Activated naive CD4-positive, alpha-beta T cell treated with anti-CD3 and anti-CD28 coated beads, Interleukin-2, amount 10 ng/mL, durations not matched to agents 7 days and 5 days (primary cell): ENCODE measurements at places on chromosomes 1 and 21.

DNA sequence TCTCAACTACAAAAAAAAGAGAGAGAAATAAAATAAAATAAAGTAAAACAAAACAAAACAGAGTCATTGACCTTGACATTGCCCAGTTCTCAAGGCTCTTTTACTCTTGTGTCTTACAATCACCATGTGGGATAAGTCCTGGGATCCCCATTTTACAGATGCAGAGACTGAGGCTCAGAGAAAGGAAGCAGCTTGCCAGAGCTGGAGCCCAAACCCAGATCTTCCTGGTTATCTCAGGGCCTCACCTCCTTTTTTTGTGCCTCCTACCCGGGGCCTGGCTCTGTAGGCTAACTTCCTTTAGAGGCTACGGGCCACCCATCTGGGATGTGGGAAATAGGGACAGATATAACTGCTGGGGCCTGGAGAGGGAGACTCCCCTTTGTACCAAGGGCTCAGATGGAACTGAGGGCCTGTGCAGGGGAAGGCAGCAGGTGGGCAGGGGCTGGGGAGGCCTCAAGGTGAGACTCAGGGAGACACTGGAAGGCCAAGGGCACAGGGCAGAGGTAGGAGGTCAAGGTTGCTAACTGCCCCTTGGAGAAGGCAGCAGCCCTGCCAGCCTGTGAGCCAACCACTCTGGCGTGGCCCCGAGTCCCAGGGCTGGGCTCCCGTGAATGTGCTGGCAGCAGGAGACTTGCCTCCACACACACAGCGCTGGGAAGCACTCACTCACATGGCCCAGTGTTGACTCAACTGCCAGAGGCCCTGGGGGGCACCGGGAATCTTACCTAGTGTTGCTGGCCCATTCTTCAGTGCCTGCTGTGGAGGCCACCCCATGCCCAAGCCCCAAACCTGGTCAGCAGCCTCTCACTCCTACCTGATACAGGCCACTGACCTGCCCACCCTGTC is 6.5 kb upstream of the ECE1 start:
- peaks cover 89% of the 10 kb centered on the region for H3K4me1 ChIP-seq
- no peaks in the 10 kb centered on the region for H3K27me3 ChIP-seq
- H3K36me3 ChIP-seq = peaks cover 19% of the 10 kb centered on the region
- no peak overlapping the region for H3K4me3 ChIP-seq
- no peak for DNase-seq

- peaks cover 54% of the 10 kb centered on the region for H3K4me1 ChIP-seq
- peaks cover 25% of the 10 kb centered on the region for H3K27me3 ChIP-seq
- H3K36me3 ChIP-seq = peaks cover 19% of the 10 kb centered on the region
- H3K27ac ChIP-seq = peak overlapping the region; percentile 89
Measured at GRCh38 chr1:229341774-229342655, 832 bp downstream of the CCSAP start.

DNA sequence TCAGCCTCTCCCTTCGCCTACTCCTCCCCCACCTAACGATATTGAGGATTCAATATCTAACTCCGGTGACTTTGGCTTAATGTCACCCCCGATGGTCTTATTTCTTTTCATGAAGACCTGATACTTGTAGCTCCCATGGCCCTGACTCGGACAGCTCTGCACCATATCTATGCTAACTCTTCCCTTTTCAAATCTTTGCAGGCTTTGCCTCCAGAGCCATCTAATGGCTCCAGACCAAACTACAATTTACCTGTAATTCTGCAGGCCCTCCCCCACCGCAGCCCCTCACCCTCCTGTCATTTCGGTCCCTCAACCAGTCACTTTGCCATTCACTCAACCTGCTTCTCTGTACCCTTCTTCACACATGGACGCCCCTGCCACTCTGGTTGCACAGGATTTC is 7.9 kb upstream of the GSTM5 start:
- no peak overlapping the region for H3K27ac ChIP-seq
- H3K27me3 ChIP-seq = no peaks in the 10 kb centered on the region
- H3K36me3 ChIP-seq = no peaks in the 10 kb centered on the region
- DNase-seq = no peak

GRCh38 chr1:225380691-225381090 is 47.1 kb downstream of the LBR start:
- H3K36me3 ChIP-seq = peaks cover 3% of the 10 kb centered on the region
- H3K27me3 ChIP-seq = no peaks in the 10 kb centered on the region
- no peak for DNase-seq
- no peak overlapping the region for H3K27ac ChIP-seq
- no peak overlapping the region for H3K4me3 ChIP-seq
- H3K4me1 ChIP-seq = peaks cover 3% of the 10 kb centered on the region

- H3K36me3 ChIP-seq = no peaks in the 10 kb centered on the region
- no peak for DNase-seq
- H3K4me1 ChIP-seq = no peaks in the 10 kb centered on the region
- no peaks in the 10 kb centered on the region for H3K27me3 ChIP-seq
Measured at GRCh38 chr1:60581455-60582220, 500.7 kb upstream of the NFIA start.
